ENCODE measurements at places on chromosomes 5 and 9.
A peak's percentile ranks its signal among the peaks of the same experiment; 100 is the strongest.

DNA sequence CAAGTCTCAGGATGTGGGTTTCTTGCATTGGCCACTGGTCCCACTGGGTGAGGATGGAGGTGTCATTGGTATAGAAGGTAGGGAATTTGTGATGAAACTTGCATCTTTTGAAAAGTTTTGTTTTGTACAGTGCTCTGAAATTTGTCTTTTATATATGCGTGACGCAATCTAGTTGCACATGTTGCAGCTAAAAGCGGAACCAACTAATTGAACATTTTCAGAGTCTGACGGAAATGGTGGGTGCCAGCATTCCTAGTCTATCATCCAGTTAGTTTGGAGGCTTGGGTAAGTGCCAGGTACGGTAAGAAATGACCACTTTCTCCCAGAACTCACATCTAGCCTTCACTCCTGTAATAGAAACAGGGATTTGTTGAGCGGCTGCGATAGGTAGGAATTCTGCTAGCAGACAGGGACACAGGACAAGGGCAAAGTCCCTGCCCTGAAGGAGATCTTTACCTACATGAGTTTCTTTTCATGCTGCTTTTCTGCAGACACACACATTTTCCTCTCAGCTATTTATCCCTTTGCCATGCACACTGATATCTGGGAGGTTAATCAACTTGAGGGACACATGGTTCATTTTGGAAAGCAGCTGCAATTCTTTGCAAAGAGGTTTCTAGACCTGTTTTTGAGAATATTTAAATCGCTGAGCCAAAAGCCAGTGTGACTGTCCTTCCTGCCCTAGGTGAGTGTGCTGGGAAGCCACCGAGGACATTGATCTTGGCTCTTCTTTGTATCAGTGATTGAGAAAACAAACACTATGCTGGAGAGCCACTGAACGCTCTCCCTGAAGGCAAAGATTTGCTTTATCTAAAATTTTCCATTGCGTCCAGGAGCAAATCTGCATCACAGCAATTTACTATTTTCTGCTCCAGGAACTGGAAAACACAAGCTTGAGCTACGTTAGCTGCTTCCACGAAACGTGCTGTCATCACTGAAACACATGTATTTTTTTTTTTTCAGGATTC lies 89.7 kb downstream of the DAP start:
- DNase-seq = no peak

DNA sequence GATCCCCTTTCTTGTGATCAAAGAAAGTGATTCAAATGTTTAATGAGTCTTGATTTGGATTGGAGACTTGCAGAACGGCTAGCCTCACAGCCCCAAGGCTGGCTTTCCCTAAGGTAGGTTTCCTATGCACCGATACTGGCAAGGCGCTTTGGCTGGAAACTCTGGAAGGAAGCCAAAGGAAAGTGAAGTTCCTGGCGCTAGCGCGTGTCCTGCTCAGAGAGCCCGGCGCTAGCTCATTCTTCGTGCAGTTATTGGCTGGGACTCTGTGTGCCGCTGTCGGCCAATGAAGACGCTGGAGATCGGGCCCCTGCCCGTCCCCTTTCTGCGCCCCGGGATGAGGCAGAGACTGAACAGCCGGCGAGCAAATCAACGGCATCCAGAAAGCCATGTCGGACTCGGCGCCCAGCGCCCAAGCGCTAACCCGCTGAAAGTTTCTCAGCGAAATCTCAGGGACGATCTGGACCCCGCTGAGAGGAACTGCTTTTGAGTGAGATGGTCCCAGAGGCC lies at the start of gene PCDHGC3:
Gene PCDHGC3 (plus strand): TSS at position 342 of the 507 bp plus-strand sequence. CDS start 151 bp downstream, at position 493.
- DNase-seq = peak; percentile 5

DNA sequence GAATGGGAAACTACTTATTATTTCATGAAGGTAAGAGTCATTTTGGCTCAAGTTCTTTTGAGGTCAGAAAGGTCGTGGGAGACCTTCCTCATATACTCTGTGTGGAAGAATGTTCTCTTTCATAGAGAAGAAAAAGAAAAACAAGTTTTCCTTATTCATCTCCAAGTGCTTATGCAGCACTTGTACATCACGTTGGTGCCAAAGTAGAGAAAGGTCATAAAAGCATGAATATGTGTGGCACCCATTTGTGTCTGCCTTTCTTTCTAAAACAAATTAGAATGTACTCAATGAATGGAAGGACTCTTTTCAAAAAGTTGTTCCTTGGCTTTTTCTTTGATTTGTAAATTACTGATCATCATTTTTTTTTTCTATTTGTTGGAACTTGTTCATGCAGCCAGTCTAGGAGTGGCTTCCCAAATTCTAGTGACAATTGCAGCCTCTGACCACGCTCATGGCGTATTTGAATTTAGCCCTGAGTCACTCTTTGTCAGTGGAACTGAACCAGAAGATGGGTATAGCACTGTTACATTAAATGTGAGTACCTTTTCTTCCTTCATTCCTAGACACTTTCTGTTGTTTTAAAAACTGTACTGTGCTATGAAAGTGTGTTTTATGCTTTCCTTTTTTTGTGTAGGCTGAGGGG lies 122.4 kb downstream of the ADGRV1 start:
- no peak for DNase-seq

- DNase-seq = no peak
Measured at GRCh38 chr5:118789366-118789765, 199.0 kb downstream of the DTWD2 start.

DNA sequence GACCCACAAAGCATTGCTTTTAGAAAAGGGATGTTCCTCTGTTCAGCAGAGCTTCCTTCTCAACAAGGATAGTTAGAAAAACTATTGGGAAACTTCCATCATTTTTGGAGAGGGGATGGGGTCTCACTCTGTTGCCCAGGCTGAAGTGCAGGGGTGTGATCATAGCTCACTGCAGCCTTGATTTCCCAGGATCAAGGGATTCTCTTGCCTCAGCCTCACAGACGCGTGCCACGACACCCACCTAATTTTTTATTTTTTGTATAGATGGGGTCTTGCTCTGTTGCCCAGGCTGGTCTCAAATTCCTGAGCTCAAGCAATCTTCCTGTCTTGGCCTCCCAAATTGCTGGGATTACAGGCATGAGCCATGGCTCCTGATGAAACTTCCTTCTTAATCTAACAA lies 34.8 kb downstream of the PHAX start:
- no peak for DNase-seq

DNA sequence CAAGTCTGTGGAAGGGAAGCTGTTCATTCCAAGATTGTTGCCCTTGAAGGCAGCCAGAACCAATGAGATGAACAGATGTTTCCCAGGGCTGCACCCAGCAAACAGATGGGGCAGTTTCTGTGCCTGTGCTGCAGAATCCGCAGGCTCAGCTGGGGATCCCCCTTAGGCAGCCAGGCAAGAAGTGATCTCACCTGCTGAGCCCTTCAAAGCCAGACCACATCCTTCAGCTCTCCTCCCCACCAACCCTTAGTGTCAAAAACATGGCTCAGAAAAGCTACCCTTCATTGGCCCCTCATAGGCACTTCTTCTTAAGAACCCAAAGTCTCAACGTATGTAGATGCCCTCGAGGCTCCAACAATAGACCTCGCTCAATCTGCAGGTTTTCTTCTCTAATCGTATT lies 626.7 kb downstream of the CCDC171 start:
- DNase-seq = no peak

- DNase-seq = no peak
Measured at GRCh38 chr5:64632251-64632650, 58.1 kb upstream of the SHISAL2B start.

DNA sequence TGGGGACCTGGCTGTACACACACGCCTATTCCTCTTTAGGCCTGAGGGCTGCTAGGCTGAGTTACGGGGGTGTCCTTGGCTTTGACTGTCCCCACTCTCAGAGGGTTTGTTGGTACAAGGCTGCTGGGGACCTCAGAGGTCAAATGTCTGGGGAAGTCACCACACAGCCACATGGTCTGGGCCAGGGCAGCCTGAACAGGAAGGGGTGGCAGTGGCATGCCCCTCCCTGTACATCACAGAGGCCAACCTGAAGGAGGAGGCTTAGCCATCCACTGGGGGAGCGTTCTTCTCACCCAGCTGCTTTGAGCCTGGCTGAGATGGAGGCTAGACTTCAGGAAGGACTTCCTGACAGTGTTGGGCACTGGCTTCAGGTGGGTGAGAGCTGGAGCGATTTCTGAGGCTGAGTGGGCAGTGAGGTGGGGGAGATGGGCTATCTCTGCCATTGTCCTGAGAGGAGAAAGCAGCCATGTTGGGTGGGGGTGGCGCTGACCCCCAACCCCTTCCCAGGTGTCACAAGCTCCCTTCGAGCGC lies 36.3 kb downstream of the CXXC5 start:
- no peak for DNase-seq

DNA sequence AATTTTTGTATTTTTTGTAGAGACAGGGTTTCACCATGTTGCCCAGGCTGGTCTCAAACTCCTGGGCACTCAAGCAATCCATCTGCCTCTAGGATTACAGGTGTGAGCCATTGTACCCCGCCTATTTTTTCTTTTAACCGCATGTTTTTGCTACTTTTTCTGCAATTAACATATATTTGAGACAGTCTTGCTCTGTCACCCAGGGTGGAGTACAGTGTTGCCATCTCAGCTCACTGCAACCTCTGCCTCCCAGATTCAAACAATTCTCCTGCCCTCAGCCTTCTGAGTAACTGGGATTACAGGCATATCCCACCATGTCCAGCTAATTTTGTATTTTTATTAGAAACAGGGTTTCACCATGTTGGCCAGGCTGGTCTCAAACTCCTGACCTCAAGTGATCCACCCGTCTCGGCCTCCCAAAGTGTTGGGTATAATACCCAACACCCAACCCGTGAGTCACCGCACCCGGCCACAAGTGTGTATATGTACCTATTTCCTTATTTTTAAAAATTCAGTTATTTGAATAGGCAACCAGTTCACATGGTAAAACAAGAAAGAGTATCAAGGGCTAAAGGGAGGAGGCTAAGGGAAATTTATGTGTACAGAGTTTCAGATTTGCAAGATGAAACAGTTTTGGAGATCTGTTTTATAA lies 13.3 kb downstream of the PHAX start:
- DNase-seq = no peak

- DNase-seq = no peak
Measured at GRCh38 chr9:32424616-32425015, 40.2 kb downstream of the ACO1 start.

- no peak for DNase-seq
Measured at GRCh38 chr9:126673689-126674364, 60.1 kb downstream of the LMX1B start.

DNA sequence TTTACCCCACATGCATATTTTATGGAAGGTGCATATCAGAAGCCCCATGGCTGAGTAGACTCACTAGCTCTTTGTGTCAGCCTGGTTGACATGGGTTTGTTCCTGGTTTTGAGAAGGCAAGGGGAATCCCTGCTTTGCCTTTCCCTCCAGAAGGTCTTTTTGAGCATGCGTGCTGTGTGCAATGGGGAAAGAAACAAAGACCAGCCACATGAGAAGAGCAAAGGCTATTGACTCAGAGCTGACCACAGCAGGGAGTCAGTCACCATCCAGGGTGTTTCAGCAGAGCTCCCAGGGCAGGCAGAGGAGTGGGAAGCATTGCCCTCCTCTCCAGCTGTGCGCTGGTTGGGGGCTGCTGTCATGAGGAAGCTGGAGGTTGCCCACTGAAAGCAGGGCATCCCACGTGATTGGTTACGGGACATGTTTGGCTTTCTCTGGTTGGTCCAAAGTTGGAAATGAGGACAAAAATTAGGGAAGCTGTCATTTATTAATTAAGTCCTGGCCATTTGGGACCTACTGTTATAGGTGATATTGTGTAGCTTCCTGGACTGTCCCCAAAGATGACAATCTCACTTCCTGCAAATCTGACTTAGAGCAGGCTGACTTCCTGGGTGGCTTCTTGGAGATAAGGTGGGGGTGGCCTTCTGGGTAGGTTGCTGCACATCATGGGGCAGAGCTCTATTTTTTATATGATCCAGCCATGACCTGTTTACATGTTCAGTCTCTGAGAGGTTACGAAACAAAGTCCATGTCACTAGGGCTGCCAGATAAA lies 48.9 kb upstream of the TDRD7 start:
- DNase-seq = no peak

- DNase-seq = no peak
Measured at GRCh38 chr5:154103233-154103632, 64.5 kb downstream of the MFAP3 start.

DNA sequence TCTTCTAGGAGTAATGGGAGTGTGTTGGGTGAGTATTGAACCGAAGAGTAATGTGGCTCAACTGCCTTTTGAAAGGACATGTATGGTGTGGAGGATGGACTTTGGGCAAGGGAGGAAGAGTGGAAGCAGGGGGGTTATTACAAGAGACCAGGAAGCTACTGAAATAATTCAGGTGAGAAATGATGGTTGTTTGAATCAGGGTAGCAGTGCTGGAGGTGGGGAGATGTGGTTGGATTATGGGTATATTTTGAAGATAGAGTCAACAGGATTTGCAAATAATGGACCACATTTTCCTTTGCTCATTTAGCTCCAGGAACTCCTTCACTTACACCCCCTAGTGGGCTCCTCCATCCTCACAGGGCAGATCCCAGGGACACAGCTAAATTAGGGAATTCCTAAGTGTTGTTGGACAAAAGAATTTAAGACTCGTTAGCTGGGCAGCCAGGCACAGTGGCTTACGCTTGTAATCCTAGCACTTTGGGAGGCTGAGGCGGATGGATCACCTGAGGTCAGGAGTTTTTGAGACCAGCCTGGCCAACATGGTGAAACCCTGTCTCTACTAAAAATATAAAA lies 1.2 kb upstream of the SLC4A9 start:
- no peak for DNase-seq

- DNase-seq = no peak
Measured at GRCh38 chr9:117247266-117247665, 167.6 kb downstream of the ASTN2 start.

DNA sequence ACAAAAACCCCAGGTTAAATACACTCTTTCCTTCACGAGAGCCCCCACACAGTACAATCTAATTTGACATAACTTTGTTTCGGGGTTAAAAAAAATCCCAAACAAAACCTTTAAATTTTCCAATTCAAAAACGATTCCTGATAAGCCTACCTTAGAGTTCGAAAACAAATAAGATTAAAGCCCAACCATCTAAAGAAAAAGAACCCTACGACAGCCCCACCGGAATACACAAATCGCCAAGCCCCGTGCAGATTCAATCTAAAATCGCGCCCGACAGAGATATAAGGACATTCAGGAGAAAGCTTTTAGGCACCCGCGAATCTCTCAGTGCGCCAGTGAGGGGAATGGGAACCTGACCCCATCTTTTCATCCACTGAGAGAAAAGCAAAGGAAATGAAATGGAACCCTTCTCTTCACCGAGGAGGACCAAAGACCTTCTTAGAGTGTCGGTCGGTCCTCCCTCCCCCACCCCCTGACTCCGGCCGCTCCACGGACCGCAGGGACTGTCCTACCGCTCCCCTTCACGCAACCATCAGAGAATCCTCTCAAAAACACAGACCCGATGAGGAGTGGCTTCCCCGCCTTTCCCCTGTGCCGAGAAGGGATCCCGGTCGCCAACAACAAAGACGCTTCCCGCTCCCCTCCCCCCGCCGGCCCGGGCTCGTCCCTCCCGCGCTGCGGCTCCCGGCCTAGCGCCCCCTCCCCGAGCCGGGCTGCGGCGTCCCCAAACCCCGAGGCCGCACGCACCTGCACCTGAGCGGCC lies 925 bp downstream of the ABHD17B start:
- DNase-seq = peak; percentile 19

DNA sequence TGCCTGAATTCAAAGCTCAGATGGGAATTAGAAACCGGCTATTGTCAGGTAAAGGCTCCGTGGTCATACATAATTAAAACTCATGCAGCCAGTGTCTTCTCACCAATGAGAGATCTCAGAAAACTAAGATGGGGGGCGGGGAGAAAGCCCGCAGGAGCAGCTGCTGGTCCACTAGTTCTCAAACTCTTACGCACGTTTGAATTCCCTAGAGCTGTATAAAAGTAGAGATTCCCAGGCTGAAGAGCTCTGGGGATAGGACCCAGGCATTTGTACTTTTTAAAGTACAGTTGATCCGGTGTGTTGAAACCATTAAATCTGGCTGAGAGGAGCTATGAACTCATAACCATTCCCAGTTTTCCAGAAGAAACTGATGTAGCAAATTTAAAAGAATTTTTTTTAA lies 68.5 kb downstream of the FRMD3 start:
- DNase-seq = no peak
